ENCODE measurements at places on chromosomes 13 and 19.

GRCh38 chr13:100827489-100828176 is 153.0 kb upstream of the TMTC4 start:
- DNase-seq = no peak

DNA sequence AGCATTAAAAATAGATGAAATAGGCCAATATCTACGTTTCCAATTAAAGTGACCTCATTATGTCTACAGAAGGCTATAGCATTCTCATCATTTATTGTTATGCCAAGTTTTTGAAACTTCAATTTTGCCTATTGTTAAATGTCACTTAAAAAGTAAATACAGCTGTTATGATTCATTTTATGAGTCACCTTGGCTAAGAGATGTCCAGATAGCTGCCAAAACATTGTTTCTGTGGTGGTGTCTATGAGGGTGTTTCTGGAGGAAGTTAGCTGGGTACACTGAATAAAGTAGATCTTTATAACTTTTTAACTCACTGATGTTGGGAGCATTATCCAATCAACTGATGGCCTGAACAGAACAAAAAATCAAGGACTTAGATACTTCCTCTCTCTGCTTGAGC is 1209.7 kb upstream of the PCDH9 start:
- no peak for DNase-seq

GRCh38 chr13:97353927-97354675 is 79.9 kb upstream of the RAP2A start:
- no peak for DNase-seq

GRCh38 chr13:62250501-62251201 is 835.0 kb upstream of the PCDH20 start:
- no peak for DNase-seq

- DNase-seq = no peak
These were observed 7.4 kb downstream of the ZNF266 start for GRCh38 chr19:9427941-9428340.

DNA sequence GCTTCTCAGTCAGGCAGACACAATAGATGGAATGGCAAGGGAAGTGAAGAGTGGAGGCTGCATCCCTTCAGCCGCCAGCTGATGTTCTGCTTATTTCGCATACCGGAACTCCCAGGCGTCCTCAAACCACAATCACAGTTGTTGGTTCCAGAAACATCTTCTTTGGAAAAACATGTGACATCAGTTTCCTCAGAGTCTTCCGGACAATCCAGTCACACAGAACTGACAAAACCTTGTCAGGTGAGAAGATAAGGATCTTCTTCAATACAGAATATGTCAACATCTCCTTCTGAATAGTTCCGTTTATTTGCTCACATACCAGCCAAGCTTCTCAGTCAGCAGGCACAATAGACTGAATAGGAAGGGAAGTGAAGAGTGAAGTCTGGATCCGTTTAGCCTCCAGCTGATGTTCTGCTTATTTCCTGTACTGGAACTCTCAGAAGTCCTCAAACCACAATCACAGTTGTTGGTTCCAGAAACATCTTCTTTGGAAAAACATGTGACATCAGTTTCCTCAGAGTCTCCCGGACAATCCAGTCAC is 45.1 kb upstream of the CEACAM21 start:
- no peak for DNase-seq

- peak; percentile 96 for DNase-seq
These were observed at the start of gene PPAN for GRCh38 chr19:10106100-10106936. Gene PPAN, plus strand, starts transcription at chr19:10106362. Its CDS starts 33 bp downstream, at chr19:10106395.

DNA sequence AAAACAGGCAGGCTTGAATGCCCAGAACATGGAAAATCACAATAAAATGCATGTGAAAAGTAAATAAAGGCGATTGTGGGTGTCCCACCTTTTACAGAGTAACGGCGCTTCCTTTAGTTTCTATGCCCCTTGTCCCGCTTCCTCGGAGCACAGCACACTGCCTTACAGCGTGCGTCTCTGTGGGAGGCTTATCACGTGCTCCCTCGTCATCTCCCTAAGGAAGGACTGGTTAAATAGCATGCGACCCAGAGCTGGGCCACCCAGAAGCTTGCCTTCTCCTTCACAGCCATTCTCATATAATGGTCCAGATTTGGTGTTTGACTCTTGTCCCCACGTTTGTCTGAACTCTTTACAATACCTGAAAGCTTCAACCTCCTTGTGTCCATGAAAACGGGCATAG is 56.6 kb downstream of the LIG4 start:
- DNase-seq = no peak

DNA sequence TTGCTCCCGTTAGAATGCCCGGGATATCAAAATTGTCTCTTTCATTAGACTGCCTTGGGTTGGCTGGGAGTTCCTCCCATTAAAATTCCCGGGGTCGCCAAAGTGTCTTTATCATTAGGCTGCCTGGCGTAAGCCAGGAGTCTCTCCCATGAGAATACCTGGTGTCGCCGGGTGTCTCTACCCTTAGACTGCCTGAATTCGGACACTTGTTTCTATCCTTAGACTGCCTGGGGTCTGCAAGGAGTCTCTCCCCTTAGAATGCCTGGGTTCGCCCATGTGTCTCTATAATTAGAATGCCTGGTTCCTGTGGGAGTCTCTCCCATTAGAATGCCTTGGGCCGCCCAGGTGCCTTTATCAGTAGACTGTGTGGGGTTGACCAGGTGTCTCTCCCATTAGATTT is 1538.2 kb downstream of the UQCRFS1 start:
- no peak for DNase-seq

GRCh38 chr13:50917572-50917971 is 8.0 kb downstream of the RNASEH2B start:
- no peak for DNase-seq

- no peak for DNase-seq
These were observed 2.5 kb downstream of the COX6B2 start for GRCh38 chr19:55352040-55352439.

DNA sequence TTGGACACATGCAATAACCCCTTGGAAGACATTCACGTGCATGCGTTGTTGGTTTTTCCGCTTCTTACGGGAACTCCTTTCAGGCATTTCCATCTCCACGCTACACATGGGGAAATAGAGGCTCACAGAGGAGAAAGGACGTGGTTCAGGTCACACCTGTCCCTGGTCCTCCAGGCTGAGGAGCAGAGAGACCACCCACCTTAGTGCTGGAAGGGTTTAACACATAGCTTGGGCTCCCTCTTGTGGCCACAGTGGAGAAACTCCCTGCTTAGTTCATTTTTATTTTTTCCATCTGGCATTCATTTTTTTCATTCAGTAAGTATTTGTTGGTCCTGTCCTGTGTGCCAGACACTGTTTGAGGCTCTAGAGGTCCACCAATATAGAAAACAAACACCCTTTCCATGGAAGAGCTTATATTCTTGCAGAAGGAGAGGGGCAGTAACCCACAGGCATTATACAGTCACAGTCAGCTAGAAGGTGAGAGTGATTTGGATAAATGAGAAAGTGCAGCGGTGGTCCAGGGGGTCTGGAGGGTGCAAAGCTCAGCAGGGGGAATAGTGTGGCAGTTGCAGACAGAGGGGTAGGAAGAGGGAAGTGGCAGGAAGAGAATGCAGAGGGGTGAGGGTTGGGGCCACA is 24.2 kb upstream of the TTYH1 start:
- peak; percentile 1 for DNase-seq

DNA sequence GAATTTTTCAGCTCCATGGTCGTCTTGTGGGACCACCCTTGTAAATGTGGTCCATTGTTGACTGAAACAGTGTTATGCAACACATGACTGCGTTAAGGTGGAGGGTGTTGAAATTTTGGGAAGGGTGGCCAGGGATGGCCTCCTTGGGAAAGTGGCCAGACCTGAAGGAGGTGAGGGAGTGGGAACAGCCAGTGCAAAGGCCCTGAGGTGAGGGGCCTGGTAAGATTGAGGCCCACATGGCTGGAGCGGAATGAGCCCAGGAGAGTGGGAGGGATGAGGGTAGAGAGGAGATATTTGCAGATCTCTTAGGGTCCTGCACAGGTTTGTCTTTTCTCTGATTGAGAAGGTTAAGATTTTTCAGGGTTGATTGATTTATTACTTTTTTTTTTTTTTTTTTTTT is 18.2 kb downstream of the SIPA1L3 start:
- DNase-seq = no peak

DNA sequence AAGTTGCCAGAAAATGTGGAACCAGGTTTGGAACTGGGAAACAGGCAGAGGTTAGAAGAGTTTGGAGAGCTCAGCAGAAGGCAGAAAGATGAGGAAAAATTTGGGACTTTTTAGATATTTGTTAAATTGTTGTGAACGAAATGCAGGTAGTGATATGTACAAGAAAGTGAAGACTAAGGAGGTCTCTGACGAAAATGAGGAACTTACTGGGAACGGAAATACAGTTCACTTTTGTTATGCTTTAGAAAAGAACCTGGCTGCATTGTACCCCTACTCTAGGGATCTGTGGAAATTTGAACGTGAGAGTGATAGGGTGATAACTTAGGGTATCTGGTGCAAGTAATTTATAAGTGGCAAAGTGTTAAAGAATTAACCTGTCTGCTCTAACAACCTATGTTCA is 632.4 kb downstream of the SLITRK5 start:
- DNase-seq = no peak

- DNase-seq = no peak
These were observed 11.9 kb downstream of the TMEM255B start for GRCh38 chr13:113770937-113771336.

DNA sequence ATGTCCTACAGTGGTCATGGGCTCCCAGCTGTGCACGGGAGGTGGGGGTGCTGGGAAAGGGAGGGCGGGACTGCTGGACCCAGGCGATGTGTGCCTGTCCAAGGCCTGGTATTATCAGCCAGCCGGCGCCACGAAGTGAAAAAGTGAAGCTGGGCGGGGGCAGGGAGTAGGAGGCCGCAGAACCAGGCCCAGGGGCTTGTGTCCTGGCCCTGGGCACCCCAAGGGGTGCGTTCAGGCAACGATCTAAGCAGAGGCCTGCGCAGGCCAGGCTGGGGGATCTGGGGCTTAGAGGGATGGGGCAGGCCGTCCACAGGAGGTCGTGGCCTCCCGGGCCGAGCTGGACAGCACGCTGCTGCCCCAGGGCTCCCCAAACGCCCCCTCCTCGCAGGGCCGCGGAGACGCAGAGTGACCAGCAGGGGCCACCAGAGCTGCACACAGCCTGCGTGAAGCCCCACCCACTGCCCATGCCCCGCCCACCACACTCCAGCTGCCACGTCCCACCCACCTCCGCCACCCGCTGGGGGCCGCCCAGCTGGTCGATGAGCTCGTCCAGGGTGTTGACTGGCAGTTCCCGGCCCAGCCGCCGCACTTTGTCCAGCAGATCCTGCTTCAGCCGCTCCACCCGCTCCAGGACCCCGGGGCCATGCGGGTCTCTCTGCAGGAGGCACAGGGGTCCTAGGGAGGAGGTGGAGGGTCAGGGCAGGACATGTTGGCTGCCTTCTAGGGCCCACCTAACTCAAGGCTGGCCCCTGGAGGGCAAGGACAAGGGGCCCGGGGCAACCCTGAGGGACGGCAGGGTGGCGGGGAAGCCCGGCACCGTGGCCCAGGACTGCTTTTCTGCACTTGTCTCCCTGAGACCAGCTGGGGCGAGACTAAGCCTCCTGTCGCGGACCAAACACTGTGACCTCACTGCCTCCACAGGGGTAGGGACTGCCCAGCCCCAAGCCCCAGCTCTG is 9.5 kb downstream of the GPX4 start:
- DNase-seq = peak; percentile 77

GRCh38 chr13:98987275-98987674 is 9.4 kb upstream of the DOCK9 start:
- no peak for DNase-seq

DNA sequence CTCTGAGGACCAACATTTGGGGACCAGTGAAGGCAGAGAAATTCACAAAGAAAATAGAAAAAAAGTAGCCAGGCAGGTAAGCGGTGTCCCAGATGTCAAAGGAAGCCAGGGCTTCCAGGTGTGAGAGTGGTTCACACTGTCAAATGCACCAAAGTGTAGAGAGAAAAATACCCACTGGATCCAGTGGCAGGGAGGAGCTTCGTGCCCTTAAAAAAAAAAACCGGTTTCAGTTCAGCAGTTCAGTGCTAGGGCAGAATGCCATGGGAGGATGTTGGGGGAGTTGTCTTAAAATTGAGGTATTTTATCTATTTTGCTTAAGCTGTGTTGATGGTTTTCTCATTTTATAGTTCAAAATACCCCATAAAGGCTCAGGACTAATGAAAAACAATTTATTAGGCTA is 47.8 kb upstream of the C1QTNF9 start:
- DNase-seq = peak; percentile 55

GRCh38 chr13:99281811-99282263 is 23.7 kb upstream of the GPR18 start:
- DNase-seq = no peak

GRCh38 chr19:17860993-17861360 is 1.3 kb downstream of the RPL18A start:
- no peak for DNase-seq

GRCh38 chr19:55670280-55671053 is 4.6 kb upstream of the EPN1 start:
- DNase-seq = no peak

- DNase-seq = no peak
These were observed 5.9 kb upstream of the SIGLEC7 start for GRCh38 chr19:51135986-51136762.

GRCh38 chr13:66700117-66700601 is 530.0 kb downstream of the PCDH9 start:
- DNase-seq = peak; percentile 37

DNA sequence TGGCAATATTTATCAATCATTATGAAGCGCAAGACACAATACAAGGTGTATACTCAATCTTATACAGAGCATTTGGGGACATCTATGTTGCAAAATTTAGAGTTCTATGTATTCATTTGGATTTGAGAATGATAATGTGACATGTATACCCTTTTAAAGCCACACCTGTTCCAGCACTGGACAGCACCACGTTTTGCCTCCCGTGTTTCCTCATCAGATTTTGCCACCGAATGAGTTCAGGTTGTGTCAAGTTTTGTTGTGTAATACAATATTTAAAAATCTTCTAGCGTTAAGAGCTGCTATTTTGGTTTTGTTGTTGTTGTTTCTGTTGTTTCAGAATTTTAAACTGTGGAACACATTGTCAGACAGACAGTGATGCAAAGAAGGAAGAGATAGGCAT is 568.3 kb upstream of the GPC6 start:
- no peak for DNase-seq

DNA sequence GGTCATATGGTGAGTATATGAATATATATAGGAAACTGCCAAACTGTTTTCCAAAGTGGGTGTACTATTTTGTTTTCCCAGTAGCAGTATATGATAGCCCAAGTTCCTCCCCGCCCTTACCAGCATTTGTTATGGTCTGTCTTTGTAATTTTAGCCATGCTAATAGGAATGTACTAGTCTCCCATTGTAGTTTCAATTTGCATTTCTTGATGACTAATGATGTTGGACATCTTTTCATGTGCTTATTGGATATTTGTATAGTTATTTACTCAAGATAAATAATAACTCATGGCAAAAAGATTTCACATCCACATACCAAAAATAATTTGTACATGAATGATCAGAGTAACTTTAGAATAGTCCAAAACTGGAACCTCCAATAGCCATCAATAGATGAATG is 75.3 kb upstream of the SERP2 start:
- no peak for DNase-seq

GRCh38 chr13:106628936-106629659 is 61.2 kb upstream of the ARGLU1 start:
- DNase-seq = no peak

GRCh38 chr13:94112227-94112626 is 367.3 kb downstream of the DCT start:
- peak; percentile 91 for DNase-seq
